ENCODE measurements at places on chromosomes 12 and 14.

DNA sequence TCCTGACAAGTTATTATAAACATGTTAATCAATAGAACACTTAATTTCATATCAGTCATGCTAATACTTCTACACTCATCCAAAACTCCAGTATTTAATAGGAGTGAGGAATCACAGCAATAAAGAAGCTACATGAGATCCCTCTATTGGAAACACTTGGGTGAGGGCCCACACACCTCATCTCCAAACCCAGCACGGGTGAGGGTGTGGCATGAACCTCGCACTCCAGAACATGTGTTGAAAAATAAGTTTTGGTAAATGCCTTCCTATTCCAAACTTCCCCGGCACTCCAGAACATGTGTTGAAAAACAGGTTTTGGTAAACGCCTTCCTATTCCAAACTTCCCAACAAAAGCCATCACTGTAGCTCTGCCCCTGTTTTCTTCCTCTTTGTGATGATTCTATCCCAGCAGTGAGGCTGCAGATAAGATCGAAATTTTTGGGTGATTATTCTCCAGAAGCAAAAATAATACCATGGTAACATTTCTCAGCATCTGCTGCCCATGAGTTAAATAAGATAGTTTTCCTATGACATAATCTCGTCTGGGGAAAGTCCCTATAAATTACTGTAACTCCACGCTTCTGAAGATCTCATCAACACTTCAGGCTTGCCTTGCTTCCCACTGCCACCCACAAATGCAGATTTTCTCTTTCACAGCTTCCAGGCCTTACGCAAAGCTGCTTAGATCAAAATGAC lies 24.4 kb upstream of the PTPRB start:
- no peak for DNase-seq

DNA sequence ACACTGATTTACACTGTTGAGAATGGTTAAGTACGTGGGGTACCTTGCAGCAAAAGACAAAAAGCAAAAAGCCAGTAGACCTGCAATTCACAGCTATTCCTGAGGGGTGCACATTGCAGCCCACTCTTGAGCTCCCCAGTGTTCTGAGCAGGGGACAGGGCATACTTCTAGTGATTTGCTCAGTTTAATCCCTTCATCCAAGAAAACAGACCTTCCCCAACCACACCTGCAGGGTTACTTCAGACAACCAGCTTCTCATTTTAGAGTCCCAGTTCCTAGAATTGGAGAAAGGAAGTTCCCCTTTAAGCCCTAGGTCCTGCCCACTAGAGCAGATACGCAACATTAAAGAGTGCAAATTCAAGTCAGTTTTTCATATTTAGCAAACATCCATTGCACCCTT lies 3.6 kb upstream of the WSB2 start:
- DNase-seq = no peak

DNA sequence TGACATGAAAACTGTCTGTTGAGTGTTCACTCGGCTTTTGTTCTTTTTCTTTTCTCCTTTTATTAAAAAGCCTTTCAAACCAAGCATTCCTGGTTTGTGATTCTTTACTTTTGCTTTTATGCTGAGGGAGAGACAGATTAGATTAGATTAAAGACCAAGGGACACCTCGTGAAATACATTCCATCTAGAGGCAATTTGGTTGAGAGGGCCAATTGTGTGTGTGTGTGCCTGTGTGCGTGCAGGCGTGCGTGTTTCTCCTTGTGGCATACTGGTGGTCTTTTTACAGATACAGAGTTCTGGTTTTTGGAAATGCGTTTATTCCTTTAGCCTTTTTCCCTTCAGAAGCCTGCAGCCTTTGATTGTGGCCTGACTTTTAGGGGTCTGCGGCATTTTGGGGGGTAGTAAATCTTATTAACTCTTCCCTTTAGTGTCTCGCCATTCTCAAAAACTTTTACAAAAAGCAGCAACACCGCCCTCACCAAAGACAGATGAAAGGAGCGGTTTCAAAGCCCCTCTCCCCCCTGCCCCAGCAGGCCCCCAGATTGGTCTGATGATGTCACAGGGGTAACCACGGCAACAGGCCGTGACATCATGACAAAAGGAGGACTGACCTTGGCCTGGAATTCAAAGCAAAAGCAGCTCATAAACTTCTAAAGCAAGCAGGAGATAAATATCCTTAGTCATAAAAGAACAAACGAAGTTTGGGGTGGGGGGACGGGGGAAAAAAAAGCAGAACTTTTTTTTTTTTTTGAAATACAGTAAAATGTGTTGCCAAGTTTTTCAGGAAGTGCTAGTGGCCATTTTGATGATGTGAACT lies 84.1 kb upstream of the TBX3 start:
- DNase-seq = no peak

- no peak for DNase-seq
Measured at GRCh38 chr14:51333901-51334521, 94.0 kb downstream of the TMX1 start.

GRCh38 chr14:103164006-103164405 lies 40.7 kb downstream of the TNFAIP2 start:
- no peak for DNase-seq

DNA sequence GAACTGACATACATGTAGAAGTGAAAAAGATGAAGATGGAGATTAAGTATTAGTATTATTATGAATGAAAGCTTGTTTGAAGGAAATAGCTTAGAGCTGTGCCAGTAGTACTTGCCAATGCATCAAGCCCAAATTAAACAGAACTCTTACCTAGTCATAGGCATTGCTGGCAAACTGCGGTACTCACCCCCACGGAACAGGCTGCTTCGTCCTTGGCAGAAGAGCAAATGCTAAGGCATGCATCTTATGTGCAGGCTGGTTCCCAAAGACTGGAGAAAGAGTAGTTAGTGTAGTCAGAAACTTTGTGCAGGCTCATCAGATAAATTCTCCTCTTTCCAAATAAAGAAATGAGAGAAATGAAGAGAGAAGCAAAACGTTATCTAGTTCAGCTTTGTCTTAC lies 134.8 kb downstream of the CCDC59 start:
- no peak for DNase-seq

DNA sequence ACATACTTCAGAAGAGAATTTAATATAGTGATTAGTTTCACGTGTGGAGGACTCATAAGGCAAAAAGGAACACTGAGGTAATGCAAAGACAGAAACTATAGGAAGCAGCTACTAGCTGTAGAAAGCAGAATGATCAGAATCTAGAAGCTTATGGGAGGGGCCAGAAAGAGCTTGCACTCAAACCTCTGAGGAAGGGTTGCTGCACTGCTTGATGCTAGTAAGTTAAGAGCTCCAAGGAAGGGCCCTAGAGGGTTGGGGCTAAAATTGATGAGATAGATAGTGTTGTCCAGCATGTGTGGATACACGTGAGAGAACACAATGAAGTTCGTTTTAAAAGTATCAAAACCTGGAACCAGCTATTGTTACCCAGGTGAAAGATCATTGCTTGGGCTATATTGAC lies 311.1 kb downstream of the SLC6A15 start:
- DNase-seq = no peak

GRCh38 chr12:98656289-98657101 lies 11.4 kb downstream of the APAF1 start:
- no peak for DNase-seq

DNA sequence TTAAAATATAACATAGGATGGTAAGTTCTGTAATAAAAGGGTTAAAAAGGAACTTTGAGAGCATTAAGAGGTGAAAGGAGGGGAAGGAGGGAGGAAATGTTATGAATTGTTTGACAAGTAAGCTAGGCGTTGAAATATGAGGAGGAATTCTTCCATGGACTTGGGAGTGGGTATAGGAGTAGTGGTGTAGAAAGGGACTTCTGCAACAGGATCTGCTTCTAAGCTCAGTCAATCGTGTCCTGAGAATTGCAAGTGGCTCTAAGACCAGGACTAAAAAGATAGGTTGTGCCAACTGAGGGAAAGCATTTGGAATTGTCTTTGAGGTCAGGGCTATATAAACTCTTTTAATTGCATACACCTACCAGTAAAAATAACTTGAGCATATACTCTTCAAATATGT lies 74.1 kb upstream of the SLC38A2 start:
- DNase-seq = no peak

GRCh38 chr12:116263844-116264243 lies 13.6 kb downstream of the MED13L start:
- DNase-seq = no peak
